ENCODE measurements at places on chromosomes 16 and 17.

DNA sequence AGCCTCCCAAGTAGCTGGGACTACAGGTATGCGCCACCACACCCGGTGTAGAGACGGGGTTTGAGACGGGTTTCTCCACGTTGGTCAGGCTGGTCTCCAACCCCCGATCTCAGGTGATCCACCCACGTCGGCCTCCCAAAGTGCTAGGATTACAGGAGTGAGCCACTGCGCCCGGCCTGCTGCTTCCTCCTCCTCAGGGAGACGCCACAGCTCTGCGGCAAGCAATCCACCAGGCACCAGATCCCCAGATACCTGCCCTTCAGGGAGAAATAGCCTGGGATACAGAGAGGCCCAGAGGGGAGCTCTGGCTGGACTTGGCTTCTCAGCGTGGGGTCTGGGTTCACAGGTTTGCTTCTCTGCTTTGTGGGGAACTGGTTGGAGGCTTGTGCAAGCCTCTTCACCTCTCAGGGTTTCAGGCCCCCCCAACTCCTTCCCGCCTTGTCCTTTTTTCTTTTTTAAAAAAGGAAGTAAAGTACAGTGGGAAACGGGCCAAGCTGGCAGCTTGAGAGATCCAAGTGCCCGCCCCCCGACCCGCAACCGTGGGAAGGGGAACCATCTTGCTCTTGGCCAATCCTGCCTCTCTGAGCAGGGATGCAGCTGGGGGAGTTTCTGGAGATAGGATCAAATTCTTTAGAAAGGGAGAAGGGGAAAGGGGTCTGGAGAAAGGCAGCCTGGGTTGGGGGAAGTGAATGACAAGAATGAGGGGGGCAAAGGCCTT, 2.6 kb upstream of the SPHK1 start:
- DNase-seq = no peak

- DNase-seq = no peak
Observed at GRCh38 chr17:68939195-68939594, 16.0 kb downstream of the ABCA8 start.

GRCh38 chr16:75918109-75918508, 191.8 kb upstream of the CPHXL start:
- no peak for DNase-seq

GRCh38 chr16:81473558-81473957, 28.9 kb downstream of the CMIP start:
- no peak for DNase-seq

- DNase-seq = no peak
Observed at GRCh38 chr17:6343191-6343590, 91.7 kb downstream of the AIPL1 start.

DNA sequence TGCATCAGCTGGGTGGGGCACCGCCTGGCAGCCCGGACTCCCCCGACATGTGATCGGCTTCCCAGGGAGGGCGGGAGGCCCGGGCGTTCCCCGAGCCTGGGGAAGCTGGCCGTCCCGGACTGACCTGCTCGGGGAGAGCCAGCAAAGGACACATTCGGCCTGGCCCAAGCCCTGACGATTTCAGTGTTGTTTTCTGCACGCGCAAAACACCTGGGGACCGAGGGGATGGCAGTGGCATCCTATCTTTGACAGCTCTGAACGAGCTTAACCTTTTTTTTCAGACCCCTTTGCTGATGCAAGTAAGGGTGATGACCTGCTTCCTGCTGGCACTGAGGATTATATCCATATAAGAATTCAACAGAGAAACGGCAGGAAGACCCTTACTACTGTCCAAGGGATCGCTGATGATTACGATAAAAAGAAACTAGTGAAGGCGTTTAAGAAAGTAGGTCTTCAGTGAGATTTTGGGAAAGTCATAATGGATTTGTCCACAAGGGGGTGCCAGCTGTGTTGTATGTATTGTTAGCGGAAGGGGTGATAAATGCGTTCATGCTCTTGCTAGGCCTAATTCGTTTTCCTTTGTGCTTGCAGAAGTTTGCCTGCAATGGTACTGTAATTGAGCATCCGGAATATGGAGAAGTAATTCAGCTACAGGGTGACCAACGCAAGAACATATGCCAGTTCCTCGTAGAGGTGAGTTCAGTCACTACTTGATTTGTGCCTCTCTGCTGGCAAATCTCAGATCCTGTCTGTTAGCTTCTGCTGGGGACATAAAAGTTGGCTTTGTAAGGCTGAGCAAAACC, 1.0 kb downstream of the EIF1 start:
- DNase-seq = no peak

DNA sequence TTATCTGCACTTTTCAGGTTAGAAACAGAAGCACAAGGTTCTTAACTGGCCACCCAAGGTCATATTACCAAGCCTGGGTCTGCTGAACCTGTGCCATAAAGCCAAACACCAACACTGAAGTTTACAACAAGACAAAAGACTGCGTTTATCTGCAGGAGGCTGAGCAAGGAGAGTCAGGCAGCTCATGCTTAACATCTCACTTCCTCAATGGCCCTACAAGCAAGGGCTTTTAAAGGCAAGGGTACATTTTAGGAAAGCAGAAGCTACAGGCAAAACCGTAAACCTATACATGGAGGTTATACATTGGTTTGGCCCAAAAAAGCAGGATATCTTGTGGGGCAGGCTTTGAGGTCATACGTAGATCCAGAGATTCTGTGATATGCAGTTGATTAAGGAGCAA, 91.2 kb downstream of the GNAO1 start:
- no peak for DNase-seq

- no peak for DNase-seq
Observed at GRCh38 chr17:63426041-63426916, 19.8 kb downstream of the CYB561 start.

- DNase-seq = no peak
Observed at GRCh38 chr16:78098595-78099270, 721 bp upstream of the WWOX start.

DNA sequence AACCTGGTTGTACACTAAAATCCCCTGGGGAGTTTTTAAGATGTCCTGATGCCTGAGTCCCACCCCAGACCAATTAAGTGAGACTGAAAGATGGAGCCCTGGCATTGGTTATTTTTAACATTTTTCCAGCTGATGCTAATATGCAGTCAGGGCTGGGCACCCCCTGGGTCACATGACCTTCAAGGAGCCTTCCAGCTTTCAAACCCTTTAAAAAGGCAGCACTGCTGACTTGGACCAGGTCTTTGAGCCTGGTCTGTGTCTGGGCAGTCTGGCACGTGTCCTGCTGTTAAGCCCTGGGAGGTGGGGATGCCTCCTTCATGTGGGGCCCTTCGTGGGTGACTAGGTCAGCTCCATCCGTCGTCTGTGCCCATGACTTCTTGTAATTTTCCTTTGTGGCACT, 202.6 kb downstream of the CCDC182 start:
- DNase-seq = no peak

GRCh38 chr16:75471723-75472633, 7.5 kb upstream of the TMEM170A start:
- DNase-seq = no peak

GRCh38 chr16:80403894-80404293, 136.9 kb upstream of the DYNLRB2 start:
- DNase-seq = no peak

- no peak for DNase-seq
Observed at GRCh38 chr17:77090476-77090875, 50.3 kb upstream of the SEC14L1 start.

DNA sequence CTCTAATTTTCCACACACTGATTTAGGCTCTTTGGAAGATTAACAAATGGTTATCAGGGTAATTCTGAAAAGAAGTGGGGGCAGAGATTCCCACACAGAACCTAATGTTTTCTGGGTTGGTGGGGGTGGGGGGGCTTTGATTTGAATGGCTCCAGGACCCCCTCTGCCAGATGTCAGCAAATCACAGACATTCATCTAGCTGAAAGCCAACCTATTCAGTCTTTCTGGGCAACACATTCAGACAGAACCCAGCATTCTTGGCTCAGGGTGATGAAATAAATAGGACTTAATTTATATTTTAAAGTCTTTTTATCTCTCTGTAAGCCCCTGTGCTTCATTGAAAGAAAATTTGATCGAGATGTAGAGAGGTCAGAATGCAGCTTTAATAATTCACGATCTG, 533.2 kb downstream of the XYLT1 start:
- no peak for DNase-seq

- DNase-seq = no peak
Observed at GRCh38 chr16:51549836-51550235, 398.8 kb upstream of the SALL1 start.

DNA sequence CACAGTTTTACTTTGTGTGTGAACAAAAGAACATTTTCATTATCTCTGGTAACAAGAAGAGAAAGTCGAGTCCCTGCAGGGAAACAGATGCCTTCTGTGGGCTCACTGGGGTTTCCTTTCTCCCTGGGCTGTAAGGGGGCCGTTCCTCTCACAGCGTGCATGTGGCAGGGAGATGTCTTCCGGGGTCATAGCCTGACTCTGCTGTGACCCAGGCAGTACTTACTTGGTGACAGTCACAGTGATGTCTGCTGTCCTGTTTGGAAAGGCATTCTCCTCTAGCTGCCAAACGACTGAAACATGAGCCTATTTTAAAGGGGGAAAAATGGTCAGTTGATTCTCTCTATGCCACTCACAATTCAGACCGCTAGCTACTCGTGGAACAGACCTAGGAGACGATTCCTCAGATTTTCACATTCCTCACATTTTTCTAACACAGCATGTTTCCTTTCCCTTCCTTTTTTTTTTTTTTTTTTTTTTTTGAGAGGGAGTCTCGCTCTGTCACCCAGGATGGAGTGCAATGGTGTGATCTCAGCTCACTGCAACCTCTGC, 7.3 kb downstream of the HASPIN start:
- no peak for DNase-seq

DNA sequence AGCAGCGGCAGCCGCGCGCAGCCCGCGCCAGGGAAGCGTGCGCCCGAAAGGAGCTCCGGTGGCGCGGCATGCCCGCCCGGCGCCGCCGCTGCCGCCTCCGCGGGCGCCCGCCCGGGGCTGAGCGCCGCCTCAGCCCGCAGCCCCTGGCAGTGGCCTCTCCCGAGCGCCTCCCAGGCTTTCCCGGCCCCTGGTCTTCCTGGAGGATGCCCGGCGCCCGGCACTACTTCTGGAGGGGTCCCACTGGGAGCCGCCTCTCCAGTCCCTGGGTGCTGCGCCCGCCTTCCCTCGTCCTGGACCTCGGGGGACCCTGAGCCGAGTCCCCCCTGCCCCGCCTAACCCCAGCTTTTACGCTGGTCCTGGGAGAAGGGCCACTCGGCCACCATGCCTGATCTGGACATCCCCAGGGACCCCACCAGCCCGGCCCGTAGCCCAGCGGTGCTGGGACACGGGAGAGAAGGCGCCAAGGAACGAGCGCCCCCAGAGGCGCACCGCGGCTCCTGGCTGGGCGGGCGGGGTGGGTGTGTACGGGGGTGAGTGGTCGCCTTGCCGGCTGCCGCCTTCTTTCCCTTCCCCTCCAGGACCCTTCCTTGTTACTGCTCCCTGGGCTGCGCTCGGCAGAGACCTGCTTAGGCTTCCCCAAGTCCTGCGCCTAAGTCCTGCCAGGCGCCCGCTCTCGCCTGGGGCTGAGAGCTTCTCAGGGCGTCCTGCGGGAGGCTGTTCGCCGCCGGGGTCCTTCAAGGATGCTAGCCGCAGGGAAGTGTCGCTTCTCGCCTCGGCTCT, 704 bp downstream of the ASIC2 start:
- no peak for DNase-seq

- no peak for DNase-seq
Observed at GRCh38 chr17:74742978-74743545, 5.4 kb upstream of the NHERF1 start.

DNA sequence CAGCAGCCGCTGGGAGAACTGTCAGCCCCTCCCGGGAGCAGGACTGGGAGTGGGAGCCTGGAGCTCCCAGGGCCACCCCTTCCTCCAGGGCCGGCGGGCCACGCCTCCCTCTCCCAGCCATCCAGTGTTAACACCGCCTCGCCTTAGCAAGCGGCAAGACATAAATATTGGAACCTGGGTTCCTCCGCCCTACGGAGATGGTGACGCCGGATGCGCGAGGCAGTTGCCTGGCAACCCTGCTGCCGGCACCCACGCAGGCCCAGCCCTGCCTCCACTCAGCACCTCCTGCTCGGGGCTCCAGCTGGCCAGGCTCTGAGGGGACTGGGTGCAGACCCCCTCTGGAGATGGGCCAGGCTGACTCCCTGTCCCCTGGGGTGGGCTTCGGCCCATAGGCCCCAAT, 27.4 kb upstream of the CACNA1H start:
- DNase-seq = no peak

- no peak for DNase-seq
Observed at GRCh38 chr16:50960517-50961202, 190.4 kb downstream of the SALL1 start.

GRCh38 chr17:81651692-81652091, 4.7 kb downstream of the PDE6G start:
- no peak for DNase-seq

- no peak for DNase-seq
Observed at GRCh38 chr16:81497690-81498089, 53.1 kb downstream of the CMIP start.

DNA sequence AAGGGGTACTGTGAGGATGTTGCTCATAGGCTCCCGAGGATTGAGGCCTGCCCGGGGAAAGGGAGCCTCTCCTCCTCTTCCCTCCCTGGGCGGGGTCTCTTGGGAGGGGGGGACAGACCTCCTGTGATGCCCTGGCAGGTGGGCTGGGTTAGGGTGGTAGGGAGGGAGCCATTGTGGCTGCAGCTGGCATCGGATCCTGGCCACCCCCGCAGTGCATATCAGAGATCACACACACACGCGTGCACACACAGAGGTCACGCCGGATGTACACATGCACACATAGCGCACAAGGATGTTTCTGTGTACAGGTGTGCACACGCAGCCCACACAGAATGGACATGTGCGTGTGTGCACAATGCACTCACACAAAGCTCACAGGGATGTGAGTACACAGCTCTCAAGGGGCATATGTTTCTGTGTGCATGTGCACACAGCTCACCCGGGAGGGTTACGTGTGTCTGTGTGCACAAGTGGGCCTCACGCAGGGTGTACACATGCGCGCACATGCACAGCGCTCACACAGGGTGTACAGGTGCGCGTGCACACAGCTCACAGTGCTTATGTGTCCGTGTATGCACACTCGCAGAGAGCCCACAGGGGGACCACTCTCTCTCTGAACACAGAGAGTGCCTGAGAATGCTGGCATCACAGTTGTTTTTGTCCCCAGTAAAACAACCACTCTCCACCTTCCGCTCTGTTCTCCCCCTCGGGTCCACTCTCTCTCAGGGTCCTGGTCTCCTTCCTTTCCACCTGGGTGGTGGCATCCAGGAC, 2.4 kb downstream of the GJD3 start:
- DNase-seq = no peak

DNA sequence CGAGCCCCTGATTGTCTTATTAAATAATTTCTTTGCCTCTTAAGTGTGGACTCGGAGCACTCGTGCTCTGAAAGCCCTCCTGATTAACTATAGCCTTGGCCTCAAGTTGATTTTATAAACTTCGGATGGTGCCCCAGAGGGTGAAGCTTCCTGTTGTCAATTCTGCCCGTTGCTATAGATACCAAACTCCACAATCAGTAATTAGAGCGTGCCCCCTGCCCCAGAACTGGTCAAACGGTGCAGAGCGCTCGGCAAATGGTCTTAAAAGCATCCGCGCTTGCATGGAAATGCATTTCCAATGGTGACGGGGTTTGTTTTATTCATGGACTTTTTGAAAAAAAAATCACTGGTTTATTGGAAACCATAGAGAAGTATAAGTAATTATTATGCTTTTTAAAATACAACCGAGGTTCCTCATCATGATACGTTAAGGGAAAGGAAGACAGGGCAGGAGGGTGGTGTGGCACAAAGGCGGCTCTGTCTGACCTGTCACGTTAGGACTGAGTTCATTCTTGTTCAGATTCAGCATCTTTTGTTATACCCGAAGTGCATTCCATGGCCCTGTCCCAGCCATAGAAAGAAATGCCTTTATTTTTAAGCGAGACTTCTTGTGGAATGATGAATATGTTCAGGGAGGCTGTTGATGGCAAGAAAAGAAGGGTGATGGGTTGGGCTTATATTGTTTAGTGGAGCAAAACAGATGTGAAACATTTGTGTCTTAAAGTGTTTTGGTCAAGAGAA, 476.4 kb downstream of the MAF start:
- no peak for DNase-seq
